ENCODE measurements at places on chromosomes 12 and 14.

DNA sequence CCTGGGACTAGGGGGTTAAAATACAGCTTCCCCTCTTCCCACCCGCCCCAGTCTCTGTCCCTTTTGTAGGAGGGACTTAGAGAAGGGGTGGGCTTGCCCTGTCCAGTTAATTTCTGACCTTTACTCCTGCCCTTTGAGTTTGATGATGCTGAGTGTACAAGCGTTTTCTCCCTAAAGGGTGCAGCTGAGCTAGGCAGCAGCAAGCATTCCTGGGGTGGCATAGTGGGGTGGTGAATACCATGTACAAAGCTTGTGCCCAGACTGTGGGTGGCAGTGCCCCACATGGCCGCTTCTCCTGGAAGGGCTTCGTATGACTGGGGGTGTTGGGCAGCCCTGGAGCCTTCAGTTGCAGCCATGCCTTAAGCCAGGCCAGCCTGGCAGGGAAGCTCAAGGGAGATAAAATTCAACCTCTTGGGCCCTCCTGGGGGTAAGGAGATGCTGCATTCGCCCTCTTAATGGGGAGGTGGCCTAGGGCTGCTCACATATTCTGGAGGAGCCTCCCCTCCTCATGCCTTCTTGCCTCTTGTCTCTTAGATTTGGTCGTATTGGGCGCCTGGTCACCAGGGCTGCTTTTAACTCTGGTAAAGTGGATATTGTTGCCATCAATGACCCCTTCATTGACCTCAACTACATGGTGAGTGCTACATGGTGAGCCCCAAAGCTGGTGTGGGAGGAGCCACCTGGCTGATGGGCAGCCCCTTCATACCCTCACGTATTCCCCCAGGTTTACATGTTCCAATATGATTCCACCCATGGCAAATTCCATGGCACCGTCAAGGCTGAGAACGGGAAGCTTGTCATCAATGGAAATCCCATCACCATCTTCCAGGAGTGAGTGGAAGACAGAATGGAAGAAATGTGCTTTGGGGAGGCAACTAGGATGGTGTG lies 1.9 kb downstream of the GAPDH start:
- no peak for DNase-seq

GRCh38 chr14:94291159-94291905 lies 1.7 kb downstream of the SERPINA10 start:
- no peak for DNase-seq

- no peak for DNase-seq
Observed at GRCh38 chr12:117447665-117448366, 86.4 kb upstream of the NOS1 start.

- DNase-seq: no peak
Observed at GRCh38 chr12:4169959-4170358, 103.6 kb upstream of the CCND2 start.
